ENCODE measurements at places on chromosomes 3 and 15.

GRCh38 chr3:69130689-69131088, 8.3 kb upstream of the LMOD3 start:
- no peak for DNase-seq
- H3K36me3 ChIP-seq: no peaks in the 10 kb centered on the region
- H3K4me3 ChIP-seq: no peak overlapping the region

- H3K4me3 ChIP-seq: no peak overlapping the region
- no peaks in the 10 kb centered on the region for H3K4me1 ChIP-seq
- DNase-seq: no peak
- H3K27ac ChIP-seq: no peak overlapping the region
These were observed 48.0 kb upstream of the APEH start for GRCh38 chr3:49626101-49626581.

GRCh38 chr3:119084371-119085069, 49.9 kb upstream of the IGSF11 start:
- H3K27me3 ChIP-seq: no peaks in the 10 kb centered on the region
- H3K27ac ChIP-seq: no peak overlapping the region
- H3K4me1 ChIP-seq: no peaks in the 10 kb centered on the region
- H3K36me3 ChIP-seq: no peaks in the 10 kb centered on the region
- DNase-seq: peak; percentile 50

GRCh38 chr3:103173940-103174339, 739.1 kb downstream of the ZPLD1 start:
- no peaks in the 10 kb centered on the region for H3K4me1 ChIP-seq
- H3K36me3 ChIP-seq: no peaks in the 10 kb centered on the region
- no peak for DNase-seq
- H3K27ac ChIP-seq: no peak overlapping the region
- no peak overlapping the region for H3K4me3 ChIP-seq

DNA sequence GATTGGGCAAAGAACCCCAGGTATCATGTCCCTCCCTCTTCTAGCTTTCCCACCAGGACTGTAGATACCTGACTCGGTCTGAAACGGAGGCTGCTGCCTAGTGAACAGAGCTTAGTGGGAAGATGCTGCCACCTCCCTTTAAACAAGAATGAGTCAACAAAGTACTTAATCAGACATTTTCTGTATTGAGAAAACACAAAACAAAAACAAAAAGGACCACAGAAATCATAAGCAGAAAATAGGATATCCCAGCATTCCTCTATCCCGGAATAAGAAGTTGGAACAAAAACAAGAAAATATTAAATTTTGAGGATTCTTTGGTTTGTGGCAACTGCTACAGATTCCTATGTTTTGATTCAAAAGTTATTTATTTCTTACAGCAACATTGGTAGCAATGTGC, 51.7 kb upstream of the COL8A1 start:
- no peak overlapping the region for H3K27ac ChIP-seq
- no peak for DNase-seq

DNA sequence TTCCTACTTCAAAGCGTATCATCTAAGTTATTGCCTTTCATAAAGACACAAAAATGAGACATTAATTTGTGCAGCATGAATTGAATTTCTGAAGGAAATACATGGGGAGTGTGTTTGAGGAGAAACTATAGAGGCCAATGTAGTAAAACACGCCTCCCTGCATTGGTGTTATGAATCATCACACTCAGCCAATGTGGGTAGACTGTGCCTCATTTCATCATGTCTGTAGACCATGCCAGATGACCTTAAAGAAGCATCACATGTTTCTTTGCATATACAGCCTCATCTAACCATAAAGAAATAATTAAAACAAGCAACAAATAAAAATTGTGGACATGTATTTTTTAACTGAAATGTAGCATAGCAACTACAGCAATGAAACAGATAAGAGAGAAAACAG, 486.0 kb upstream of the ADAMTS9 start:
- H3K36me3 ChIP-seq: no peaks in the 10 kb centered on the region
- no peak overlapping the region for H3K4me3 ChIP-seq
- no peak for DNase-seq
- H3K4me1 ChIP-seq: peaks cover 7% of the 10 kb centered on the region

DNA sequence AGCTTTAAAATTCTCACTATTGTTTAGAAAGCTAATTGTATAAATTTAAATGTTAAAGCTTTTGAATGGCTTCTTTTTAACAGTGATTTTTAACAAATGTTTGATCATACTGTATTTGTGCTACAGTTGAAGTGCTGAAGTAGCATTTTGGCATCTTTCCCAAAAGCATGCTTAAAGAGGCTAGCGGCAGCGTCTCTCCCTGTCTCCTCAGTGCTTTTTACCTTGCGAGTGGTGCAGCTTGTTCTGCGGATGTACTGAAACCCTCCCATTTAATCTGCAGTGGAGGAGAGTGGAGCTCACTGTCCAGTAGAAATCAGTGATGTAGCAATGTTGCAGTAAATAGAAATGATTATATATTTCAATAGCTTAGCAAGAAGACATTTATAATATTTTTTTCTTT, 43.7 kb downstream of the LRRC49 start:
- no peaks in the 10 kb centered on the region for H3K36me3 ChIP-seq
- no peaks in the 10 kb centered on the region for H3K4me1 ChIP-seq
- no peaks in the 10 kb centered on the region for H3K27me3 ChIP-seq
- H3K27ac ChIP-seq: no peak overlapping the region
- DNase-seq: peak; percentile 17

GRCh38 chr3:58288011-58288728, 17.9 kb upstream of the RPP14 start:
- H3K4me1 ChIP-seq: no peaks in the 10 kb centered on the region
- no peak for DNase-seq
- no peaks in the 10 kb centered on the region for H3K27me3 ChIP-seq
- H3K27ac ChIP-seq: no peak overlapping the region
- no peak overlapping the region for H3K4me3 ChIP-seq

DNA sequence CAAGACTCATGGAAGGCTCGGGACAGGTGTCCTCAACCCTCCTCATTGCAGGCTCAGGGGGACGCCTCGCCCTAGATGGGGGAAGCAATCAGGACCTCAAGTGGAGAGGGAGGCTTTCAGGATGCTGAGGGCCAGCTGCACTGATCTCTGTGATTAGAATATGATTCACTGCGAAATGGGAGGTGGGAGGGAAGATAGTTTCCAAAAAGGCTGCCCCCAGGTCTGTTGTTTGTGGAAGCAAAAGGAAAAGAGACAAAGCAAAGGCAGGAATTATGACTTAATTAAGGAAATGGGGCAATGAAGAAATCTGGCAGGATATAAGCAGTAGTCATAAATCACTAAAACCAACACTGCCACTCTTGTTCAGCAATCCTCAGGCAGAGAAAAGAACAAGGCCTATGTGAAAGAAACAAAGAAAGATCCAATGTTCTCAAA, 85.6 kb upstream of the ABHD17C start:
- H3K27ac ChIP-seq: no peak overlapping the region
- H3K27me3 ChIP-seq: no peaks in the 10 kb centered on the region
- H3K36me3 ChIP-seq: no peaks in the 10 kb centered on the region
- H3K4me3 ChIP-seq: no peak overlapping the region
- H3K4me1 ChIP-seq: peaks cover 27% of the 10 kb centered on the region

DNA sequence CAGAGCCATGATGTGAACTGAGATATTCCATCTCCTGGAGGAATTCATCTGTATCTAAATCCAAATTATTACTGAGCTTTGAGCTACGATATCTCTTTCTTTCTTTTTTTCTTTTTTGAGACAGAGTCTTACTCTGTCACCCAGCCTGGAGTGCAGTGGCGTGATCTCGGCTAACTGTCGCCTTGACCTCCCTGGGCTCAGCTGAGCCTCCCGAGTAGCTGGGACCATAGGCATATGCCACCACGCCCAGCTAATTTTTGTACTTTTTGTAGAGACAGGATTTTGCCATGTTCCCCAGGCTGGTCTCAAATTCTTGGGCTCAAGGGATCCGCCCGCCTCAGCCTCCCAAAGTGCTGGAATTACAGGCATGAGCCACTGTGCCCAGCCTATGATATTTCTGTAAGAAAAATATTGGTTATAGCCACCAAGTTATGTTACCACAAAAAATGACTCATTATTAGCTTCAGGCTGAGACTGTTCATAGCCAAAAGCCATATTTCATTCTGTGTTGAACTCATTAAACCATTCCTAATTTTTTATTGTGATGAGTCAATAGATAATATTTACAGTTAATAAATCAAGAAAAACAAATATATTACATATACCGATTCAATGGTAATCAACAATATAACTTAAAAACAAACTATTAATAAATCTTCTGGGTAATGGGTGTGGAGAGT, 27.1 kb upstream of the SLC30A4 start:
- no peak overlapping the region for H3K27ac ChIP-seq
- no peaks in the 10 kb centered on the region for H3K4me1 ChIP-seq
- no peak for DNase-seq
- no peak overlapping the region for H3K4me3 ChIP-seq
- no peaks in the 10 kb centered on the region for H3K36me3 ChIP-seq

DNA sequence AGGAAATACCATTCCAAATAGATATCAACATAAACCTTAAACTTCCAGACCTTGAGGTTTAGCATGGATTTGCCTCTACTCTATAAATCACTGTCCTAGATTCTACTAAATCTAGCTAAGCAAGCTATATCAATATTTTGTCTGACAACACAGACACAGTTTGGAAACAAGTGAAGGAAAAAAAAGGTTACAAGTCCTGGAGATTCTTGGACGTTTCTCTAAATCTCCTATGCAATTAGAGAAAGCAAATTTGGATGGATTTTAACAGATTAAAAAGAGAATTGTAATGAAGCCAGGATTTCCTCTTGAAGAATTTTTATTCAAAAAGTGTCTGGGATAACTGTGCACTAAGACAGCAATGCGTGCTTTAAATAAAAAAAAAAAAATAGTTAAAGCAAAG, 441.1 kb upstream of the DPH6 start:
- H3K27me3 ChIP-seq: no peaks in the 10 kb centered on the region
- DNase-seq: no peak
- no peaks in the 10 kb centered on the region for H3K36me3 ChIP-seq
- no peak overlapping the region for H3K27ac ChIP-seq

DNA sequence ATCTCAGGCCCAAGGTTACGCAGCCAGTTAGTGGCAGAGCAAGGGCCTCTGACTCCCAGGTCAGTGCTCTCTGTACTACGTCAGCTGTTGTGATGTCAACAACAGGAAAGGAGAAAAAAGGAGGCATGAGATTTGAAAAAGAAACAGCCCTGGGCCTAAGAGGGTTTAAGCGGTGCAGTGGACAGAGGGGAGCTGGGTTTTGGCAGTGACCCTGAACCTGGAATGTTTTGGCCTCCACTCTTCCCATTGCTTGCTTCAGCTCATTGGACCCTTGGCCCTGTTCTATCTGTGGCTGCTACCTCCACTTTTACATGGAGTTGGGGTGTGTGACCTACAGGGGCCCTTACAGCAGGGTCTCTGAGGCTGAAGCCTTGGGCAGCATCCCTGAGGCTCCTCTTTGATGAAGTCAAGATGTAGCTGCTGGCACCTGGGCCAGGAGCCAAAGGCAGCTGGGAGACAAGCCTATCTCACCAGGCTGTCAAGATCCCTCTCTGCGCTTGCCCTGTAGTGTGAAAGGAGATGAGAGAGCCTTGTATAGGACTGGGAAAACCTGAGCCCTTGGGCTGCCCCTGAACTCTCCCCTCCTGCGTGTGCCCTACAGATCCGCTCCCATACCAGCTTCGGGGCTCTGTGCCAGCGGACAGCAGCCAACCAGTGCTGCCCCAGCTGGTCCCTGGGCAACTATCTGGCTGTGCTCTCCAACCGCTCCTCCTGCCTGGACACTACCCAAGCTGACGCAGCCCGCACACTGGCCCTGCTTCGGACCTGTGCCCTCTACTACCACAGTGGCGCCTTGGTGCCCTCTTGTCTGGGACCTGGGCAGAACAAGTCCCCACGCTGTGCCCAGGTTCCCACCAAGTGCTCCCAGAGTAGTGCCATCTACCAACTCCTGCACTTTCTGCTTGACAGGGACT, 8.7 kb downstream of the DISP2 start:
- H3K27ac ChIP-seq: no peak overlapping the region
- no peak for DNase-seq
- no peaks in the 10 kb centered on the region for H3K36me3 ChIP-seq
- peaks cover 19% of the 10 kb centered on the region for H3K4me1 ChIP-seq
- H3K27me3 ChIP-seq: no peaks in the 10 kb centered on the region
- H3K4me3 ChIP-seq: peak overlapping the region; percentile 55

- H3K4me1 ChIP-seq: no peaks in the 10 kb centered on the region
- H3K36me3 ChIP-seq: no peaks in the 10 kb centered on the region
- no peak overlapping the region for H3K27ac ChIP-seq
These were observed 884.7 kb downstream of the NAALADL2 start for GRCh38 chr3:175743733-175744400.

DNA sequence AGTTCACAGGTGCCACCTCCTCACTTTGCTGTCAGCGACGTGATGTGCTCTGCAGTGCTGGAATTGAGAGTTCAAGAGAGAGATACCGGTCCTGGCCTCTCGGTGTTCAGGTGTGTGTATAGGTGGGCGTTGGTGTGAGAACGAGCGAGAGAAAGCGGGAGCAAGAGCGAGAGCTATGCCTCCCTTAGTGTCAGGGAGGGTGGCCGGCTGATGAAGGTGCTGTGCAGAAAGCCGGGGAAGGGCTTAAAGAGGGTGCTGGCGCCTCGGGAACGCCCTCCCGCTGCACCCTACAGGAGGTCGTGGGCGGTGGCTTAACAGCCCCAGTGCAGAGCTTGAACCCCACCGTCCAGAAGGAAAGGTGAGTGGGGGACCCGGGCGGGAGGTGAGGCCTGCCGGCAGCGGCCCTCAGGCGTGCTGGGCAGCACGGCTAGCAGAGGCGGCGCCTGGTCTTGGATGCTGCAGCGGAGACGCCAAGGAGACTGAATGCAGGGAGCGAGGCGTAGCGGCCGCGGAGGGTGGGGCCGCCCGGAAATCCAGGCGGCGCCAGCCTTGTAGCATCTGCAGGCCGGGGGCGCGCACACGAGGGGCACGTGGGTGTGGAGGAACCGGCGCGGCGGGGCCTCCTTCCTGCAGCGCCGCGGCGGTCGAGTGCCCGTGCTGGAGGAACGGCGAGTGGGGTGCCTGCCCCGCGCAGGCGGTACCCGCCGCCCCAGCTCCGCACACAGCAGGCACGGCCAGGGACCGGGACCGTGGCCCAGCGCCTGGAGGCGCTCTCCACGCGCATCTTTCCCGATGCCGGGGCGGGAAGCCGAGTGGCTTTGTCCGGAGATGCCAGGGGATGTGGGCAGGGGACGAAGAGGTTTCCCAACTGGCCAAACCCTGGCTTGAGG, 246.8 kb upstream of the TOPAZ1 start:
- peaks cover 52% of the 10 kb centered on the region for H3K4me1 ChIP-seq
- H3K36me3 ChIP-seq: no peaks in the 10 kb centered on the region
- peaks cover 97% of the 10 kb centered on the region for H3K27me3 ChIP-seq
- H3K4me3 ChIP-seq: peak overlapping the region; percentile 43
- DNase-seq: no peak

DNA sequence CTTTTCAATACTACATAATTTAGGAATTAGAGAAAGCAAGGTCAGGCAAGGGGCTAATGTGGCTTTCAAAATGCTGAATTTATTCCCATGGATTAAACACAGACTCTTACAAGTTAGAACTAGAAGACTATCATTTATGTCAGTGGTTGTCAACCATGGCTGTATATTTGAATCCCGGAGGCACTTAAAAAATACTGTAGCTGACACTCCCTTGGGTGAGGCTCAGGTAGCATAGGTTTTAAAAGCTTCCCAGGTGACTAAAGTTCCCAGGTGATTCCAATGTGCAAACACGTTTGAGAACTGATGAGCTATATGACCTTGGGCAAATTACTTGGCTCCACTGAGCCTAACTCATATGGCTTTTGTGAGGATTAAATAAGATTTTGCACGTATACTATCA, 29.6 kb downstream of the AAGAB start:
- H3K4me1 ChIP-seq: no peaks in the 10 kb centered on the region
- H3K36me3 ChIP-seq: peaks cover 10% of the 10 kb centered on the region
- DNase-seq: no peak
- H3K27ac ChIP-seq: no peak overlapping the region
